ENCODE measurements at places on chromosomes 11 and 22.

- no peak for DNase-seq
Measured at GRCh38 chr22:48334971-48335370, 1492.7 kb downstream of the BRD1 start.

GRCh38 chr11:96054870-96055705 is 131.2 kb upstream of the MTMR2 start:
- no peak for DNase-seq

- DNase-seq: no peak
Measured at GRCh38 chr11:8947230-8947943, 4.6 kb upstream of the ASCL3 start.

- DNase-seq: no peak
Measured at GRCh38 chr11:132258875-132259274, 888.5 kb downstream of the NTM start.

GRCh38 chr11:47946682-47947559 is 33.4 kb upstream of the PTPRJ start:
- DNase-seq: no peak

GRCh38 chr11:17268902-17269301 is 7.6 kb upstream of the NUCB2 start:
- DNase-seq: no peak

- no peak for DNase-seq
Measured at GRCh38 chr11:132256528-132257279, 886.3 kb downstream of the NTM start.

DNA sequence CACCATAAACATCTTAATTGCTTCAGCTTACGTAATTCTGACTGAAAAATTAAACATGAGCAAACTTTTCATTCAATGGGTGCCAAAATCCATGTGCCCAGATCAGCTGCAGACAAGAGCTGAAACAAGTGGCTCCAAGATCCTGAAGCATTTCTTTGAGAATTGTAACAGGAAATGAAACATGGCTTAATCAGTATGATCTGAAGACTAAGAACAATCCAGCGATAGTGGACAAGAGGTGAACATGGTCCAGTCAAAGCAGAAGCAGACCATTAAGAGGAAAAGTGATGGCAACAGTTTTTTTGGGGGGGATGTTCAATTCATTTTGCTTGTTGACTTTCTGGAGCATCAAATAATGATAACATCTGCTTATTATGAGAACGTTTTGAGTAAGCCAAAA is 1964.5 kb upstream of the RAG2 start:
- no peak for DNase-seq

GRCh38 chr22:29380032-29380781 is 8.2 kb downstream of the AP1B1 start:
- DNase-seq: no peak
